Dermis blood vessel endothelial cell (primary cell): ENCODE measurements at places on chromosomes 13 and 19. TPM values are rescaled to one million over a fixed set of nuclear protein-coding genes. Genes with fewer than 3 reads are reported as not detected.

The FAM83E gene
- 0.51 TPM in 1 of 2 replicates, not detected in the other for total RNA-seq

The PPM1N gene
- 0.60 and 1.5 TPM in 2 replicates for total RNA-seq

The OR4F17 gene
- total RNA-seq = not detected in 2 replicates

The LILRB1 gene
- not detected in 2 replicates for total RNA-seq

The ADM5 gene
- total RNA-seq = 0.70 and 1.5 TPM in 2 replicates

The CDC42EP5 gene
- total RNA-seq = 86.9 and 136 TPM in 2 replicates

The MIA gene
- 0.68 TPM in 1 of 2 replicates, not detected in the other for total RNA-seq

DNA sequence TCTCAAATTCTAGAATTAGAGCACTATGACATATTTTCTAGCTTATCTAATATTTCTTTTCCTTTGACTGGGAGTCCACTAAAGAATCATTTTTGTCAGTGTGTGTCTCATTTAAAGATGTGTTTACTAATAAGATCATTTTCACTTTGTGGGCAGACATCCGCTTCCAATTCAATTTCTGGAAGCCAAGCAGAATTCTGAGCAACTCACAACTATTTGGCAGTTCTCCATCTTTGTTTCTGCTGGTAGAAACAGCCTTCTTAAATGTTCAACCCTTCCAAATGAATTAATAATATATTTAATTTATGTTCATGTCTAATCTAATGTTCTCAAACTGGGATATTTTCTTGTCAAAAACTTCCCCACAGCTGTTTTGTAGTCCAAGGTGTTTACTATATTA is 411.8 kb downstream of the KCTD12 start:
- peak; percentile 50 for DNase-seq

GRCh38 chr13:95470574-95471366 is 81.8 kb upstream of the CLDN10 start:
- DNase-seq = no peak

GRCh38 chr13:85347251-85347650 is 452.0 kb downstream of the SLITRK6 start:
- no peak for DNase-seq

DNA sequence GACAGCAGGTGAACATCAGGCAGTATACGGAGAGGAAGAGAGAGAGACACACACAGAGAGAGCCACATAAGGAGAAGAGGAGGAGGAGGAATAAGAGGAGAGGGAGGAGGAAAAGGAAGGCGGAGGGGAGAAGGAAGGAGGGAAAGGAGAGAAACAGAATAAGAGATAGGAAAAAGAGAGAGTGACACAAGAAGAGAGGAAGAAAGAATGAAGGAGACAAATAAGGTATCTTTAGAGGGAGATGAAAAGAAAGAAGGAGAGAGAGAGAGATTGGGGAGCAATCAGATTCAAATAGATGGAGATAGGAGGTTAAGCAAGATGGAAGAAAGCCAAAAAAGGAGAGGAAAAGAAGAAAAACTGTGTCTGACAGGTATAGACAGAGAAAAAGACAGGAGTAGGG is 44.0 kb upstream of the CYP2B6 start:
- DNase-seq = no peak

GRCh38 chr19:46970815-46971214 is 48.8 kb upstream of the NPAS1 start:
- no peak for DNase-seq

DNA sequence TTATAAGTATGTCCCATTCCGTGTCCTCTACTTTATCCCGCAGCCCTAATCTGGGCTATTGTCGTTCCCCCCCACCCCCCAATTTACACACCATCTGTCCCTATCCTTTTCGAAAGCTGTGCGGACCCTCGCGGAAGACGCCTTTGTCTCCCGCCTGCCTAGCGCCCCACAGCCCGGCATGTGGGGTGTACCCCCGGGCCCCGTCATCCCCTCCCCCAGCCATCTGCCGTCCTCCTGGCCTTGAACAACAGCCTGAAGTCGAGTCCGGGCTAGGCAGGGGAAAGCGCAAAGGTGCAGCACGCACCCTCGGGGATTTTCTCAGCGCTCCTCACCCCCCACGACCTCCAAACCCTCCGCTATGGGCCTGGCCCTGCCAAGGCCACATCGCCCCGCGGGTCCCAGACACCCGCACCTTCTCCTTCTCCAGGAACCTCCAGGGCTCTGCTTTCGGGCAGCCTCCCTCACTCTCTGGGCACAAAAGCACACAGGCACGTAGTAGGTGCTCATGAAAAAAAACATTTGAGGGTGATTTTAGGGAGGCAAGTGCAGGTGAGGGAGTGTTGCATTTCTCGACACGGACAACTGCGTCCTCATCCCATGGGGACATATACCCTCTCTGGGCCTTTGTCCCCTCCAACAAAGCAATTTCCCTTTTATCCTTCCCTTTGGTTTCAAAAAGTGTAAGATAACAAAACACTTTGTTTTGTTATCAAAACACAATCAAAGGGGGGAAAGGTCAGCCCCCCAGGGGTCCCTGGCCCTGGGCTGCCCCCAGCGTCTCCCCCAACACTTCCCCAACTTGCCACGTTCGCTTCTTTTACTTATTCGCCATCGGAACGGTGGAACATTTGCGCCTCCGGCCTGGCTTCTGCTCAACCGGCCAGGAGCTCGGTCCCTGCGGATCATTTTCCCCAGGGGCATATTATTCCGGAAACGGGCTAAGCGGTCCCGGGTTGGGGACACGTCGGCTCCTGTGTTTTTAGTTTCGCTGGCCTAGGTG is 16.4 kb downstream of the CCDC124 start:
- DNase-seq = no peak

- no peak for DNase-seq
These were observed 316.8 kb upstream of the KLF12 start for GRCh38 chr13:74450964-74451363.

DNA sequence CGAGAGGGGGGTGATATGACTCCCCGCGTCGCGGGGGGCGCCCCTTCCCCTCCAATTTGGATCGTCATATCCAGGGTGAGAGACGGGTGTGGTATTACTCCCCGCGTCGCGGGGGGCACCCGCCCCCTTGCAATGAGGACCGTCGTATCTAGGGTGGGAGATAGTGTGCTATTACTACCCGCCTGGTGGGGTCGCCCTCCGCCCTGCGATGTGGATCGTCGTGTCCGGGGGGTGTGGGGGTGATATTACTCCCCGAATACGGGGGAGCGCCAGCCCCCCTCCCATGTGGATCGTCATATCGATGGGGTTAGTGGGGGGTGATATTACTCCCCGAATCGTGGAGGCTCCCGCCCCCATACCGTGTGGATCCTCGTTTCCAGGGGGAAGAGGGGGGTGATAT is 29.2 kb upstream of the RGCC start:
- DNase-seq = peak; percentile 49

GRCh38 chr19:45251452-45252354 is 632 bp downstream of the MARK4 start:
- DNase-seq = peak; percentile 37

GRCh38 chr13:110407021-110407420 is 99.9 kb downstream of the COL4A2 start:
- DNase-seq = peak; percentile 29

- no peak for DNase-seq
These were observed 275.5 kb downstream of the NHLRC3 start for GRCh38 chr13:39313721-39314120.
